GM23338 (cell line): ENCODE measurements at places on chromosomes 7 and 10.

- no peak for DNase-seq
Observed at GRCh38 chr7:148260599-148260998, 330.0 kb upstream of the C7orf33 start.

DNA sequence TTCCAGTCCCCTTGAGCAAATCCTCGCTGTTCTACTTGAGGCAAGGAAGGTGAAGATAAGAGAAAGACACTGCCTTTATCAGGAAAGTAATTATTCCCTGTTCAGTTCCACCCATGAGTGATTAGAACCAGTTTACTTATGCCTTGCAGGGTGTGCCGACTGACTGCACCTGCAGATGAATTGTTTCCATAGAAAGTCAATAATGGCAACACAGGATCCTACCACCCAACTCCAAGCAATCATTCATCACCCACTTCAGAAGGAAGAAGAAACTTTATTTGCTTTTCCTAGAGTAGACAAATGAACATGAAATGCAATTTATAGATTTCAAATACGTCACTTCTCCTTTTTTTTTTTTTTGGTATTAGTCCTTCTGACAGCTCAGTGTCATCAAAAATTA, 383.9 kb downstream of the SORCS1 start:
- no peak for DNase-seq

DNA sequence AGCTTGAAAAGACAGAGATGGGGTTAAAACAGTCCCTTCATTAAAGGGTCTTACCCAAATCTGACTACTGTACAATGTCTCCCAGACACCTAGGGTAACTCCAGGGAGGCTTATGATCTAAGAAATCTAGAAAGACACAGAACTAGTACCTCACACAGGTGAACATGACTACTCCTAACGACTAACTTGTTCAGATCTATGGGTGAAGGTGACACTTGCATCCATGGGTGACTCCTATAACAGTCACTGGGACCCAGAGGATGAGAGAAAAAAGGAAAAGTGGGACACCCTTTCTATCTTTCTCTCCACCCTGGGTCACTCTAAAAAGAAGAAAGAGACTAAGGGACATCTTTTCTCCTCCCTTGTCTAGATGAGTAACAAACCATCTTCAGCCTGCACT, 19.2 kb downstream of the AKR1C8 start:
- DNase-seq: peak; percentile 14

- no peak for DNase-seq
Observed at GRCh38 chr10:14327527-14327926, 3.2 kb downstream of the FRMD4A start.

GRCh38 chr10:33643042-33643441, 308.6 kb upstream of the NRP1 start:
- DNase-seq: no peak

GRCh38 chr7:913736-914520, 37.6 kb downstream of the GET4 start:
- no peak for DNase-seq

- DNase-seq: peak; percentile 89
Observed at GRCh38 chr10:77082601-77083252, 554.9 kb downstream of the KCNMA1 start.

DNA sequence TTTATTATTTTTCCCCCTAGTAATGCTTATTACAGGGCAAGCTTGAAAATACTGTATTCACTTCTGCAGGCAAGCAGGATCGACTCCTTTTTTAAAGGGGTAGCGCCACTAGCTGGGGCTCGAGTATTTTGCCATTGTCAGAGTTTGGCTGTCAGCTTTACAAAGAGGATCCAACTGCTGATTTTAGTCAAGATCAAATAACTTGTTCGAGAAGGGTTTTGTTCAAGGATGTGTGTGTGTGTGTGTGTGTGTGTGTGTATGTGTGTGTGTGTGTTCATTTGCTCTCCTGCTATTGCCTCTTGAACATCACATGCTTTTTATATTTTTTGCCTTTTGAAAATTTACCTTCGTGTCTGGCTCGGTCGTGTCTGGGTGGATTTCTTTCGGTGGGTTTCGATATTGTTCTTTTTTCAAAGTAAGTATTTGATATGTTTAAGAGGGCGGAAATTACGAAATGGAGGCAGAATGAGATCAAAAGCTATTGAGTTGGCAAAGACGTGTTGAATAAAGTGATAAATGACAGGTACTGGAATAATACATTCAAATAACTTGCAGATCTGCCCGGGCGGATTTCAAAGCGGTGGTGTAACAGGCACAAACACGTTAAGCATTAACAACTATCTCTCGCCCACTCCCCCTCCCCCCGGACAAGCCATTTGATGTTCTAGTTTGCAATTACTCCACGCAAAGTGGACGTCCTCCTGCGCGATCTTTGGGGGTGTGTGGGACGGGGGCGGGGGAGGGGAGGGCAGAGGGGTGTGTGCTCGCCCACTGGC, 1.1 kb downstream of the ARID5B start:
- peak; percentile 64 for DNase-seq

GRCh38 chr7:90749262-90749661, 153.1 kb downstream of the CDK14 start:
- no peak for DNase-seq

DNA sequence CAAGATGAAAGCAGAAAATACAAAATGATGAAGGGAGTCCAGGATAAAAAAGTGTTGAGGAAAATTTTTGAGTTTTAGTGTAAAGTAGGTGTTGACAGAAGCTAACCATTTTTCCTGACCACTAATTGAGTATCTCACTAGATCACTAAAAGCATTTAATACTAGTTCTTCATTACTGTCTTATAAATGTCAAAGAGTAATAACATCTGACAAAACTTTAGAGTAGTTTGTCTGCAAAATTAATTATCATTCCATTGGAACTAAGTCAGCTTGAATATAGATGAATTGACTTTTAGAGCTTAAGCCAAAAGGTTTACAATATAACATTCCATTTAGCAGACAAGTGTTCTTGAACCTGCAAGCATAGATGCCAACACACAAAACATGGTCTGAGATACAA, 232.9 kb downstream of the FOXP2 start:
- DNase-seq: no peak

DNA sequence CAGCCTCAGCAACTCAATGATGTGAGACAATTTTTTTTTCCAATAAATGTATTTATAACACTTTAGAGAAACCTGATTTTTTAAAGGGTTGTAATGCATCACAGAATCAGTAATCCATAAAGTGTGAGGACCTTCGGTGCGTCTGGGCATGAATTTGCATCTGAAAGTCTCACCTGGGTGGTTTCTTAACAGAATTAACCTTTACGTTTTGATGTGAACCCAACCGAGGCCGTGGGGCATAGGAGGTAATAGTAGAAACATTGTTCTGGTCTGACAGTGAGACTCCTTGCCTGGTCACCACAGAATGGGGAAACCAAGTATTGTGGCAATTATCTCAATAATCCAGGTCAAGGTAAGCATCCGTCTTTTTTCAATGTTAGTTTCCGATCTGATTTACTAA, 114.6 kb downstream of the PRKCQ start:
- DNase-seq: no peak

DNA sequence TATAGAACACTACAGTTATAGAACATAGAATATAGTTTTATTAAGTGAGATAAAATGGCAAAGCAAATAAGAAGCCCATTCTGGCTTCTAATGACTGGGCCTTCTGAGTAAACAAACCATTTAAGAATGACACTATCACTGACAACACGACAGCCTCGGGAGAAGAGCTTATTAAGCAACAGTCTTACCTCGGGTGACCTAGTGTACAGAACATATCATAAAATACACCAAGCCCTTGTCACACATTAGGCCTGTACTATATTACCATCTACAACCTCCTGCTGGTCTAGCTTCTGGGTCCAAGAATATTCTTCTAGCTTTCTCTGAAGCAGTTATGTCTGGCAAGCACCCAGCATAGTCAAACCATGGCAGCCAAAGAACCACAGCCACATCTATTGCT, 32.0 kb downstream of the CCDC186 start:
- no peak for DNase-seq

DNA sequence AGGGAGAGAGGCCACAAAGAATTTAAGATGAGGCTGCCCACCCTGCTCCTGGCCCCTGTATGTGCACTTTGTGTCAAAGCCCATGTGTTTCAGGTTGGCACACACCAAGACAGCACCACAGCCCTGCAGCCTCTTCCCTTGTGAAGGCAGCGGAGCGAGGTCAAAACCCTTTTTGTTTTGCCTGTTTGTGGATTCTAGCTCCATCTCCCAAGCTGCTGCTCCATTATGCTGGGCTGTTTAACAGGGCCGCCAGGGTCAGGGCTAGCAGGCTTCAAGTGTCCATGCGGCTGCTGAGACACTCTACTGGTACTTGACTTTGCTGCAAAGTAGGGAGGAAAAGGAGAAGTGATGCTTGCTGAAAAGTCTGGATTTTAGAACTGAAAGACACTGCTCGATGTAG, 142.3 kb upstream of the EFCAB10 start:
- DNase-seq: peak; percentile 51

DNA sequence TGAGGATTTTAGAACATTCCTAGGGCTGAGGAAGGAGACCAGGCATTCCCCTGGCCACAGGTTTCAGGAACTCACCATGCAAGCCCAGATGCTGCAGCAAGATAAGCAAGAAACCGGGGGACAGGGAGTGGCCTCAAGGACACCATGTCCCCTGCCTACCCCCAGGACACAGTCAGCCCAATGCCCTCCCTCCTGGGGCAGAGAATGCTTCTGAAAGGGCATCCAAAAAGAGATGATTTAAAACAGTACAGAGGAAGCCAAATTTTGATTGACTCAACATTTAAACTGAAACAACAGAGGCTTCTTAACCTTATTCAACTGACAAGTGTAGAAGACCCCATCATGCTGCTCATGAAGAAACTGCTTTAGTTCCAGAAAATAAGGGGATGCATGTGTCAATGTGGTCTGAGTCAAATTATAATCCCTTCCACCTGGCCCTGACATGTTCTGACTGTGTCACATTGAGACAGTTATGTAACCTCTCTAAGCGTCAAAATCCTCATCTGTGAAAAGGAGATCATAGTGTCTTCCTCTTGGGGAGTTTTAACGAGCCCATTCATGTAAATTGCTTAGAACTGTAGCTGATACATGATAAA, 60.0 kb downstream of the ICA1 start:
- DNase-seq: no peak

DNA sequence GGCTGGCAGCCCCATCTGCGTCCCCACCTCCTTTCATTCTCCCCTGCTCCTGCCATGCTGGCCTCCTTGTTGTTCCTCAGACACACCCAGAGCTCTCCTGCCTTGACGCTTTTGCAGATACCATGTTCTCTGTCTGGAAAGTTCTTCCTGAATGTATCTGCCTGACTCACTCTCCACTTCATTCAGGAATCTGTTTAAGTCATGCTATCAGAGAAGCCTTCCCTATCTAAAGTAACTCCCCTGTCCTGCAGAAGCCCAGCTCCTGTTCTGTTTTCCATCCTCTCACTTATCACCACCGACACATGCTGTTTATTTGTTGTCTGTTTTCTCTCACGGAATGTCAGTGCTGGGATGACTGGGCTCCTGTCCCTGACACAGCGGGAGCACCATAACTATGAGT, 82.0 kb downstream of the AFAP1L2 start:
- no peak for DNase-seq

DNA sequence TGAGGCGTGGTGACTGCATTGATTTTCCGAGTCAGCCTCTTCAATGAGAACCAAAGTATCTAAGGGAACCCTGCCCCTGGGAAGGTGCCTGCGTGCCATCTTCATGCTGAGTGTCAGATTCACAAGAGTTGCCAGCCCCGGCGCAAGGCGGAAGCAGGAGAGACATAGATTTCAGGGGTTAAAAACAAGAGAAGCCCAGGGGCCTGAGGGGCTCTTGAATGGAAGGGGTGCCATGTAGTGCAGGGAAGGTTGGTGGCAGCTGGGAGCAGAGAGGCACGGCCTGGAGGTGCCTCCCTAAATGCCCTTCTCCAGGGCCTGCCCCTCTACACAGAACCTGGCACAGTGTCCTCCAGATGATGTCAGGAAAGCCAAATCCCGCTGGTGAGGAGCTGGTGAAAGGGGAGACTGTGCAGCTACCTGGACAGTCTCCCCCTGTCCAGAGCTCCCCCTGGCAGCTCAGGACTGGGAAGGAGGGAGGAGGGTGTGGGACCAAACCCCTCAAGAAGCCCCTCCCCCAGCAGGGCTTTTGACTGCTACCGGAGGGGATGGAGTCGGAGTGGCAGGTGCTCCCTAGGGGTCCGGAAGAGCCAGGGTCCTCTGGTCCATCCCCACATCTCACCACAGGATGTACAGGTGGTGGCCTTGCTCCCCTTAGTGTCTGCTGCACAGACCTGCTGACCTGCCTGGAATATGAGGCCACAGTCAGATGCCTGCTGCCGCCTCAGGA, 137.9 kb downstream of the TCERG1L start:
- DNase-seq: no peak

DNA sequence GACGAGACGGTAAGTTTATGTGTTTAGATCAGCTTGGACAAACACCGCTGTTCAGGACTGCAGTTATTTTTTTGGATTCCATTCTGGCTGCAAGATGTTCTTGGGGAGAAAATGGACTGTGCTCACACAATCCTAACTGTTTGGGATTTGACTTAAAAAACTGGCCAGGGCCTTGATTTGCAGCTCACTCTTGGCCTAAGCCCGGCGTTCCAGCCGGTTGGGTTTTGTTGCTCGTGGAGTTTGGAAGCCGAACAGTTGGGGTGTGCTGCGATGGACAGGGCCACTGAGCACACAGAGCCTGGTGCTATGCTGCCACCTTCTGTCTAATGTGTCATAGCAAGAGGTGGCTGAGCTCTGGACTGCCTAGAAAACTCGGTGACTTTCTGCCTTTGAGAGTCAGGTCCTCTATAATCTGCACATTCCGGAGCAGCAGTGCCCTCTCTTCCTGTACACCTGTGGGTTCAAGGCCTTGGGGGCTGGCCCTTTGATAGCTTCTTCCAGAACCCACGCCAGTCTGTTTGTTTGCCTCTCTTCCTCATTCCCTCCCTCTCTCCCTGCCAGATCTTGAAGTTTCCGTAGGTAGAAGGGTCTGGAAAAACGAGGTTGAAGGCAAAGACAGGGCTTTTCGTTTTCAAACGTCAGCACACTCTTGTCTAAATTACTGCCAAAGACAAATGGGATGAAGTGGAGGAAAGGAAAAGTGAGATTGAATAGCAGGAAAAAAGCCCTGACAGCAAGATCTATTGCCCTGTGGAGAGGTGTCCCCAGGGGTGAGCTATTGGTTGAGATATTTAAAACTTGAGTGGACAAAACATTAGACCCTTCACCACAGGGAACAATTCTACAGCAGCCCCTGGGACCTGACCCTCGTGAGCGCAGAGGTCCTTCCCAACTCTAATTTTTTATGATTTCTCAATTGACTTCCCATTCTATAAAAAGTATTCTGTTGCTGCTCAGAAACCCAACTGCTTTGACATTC, 167.5 kb upstream of the HABP2 start:
- DNase-seq: peak; percentile 93

GRCh38 chr10:35056686-35057085, 33.5 kb downstream of the CUL2 start:
- DNase-seq: no peak
